ENCODE measurements at places on chromosomes 6 and 20.
A peak's percentile ranks its signal among the peaks of the same experiment; 100 is the strongest.

DNA sequence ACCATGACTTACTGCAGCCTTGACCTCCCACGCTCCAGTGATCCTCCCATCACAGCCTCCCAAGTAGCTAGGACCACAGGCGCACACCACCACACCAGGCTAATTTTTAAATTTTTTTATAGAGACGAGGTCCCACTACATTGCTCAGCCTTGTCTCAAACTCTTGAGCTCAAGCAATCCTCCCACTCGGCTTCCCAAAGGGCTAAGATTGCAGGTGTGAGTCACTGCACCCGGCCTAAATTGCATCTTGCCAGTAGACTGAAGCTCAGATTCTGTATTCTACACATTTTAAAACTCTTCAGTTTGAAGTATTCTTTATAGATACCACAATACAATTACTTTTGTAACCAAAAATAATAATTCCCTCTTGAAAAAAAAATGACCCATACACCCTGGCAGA lies 11.4 kb downstream of the NUDT3 start:
- DNase-seq = no peak
- no peaks in the 10 kb centered on the region for H3K36me3 ChIP-seq
- H3K27me3 ChIP-seq = no peaks in the 10 kb centered on the region
- peaks cover 6% of the 10 kb centered on the region for H3K4me1 ChIP-seq
- no peak overlapping the region for H3K27ac ChIP-seq

- H3K4me3 ChIP-seq = no peak overlapping the region
- peak overlapping the region; percentile 54 for H3K27ac ChIP-seq
- H3K36me3 ChIP-seq = no peaks in the 10 kb centered on the region
- no peak for DNase-seq
Observed at GRCh38 chr6:93196406-93196970, 222.9 kb downstream of the EPHA7 start.

DNA sequence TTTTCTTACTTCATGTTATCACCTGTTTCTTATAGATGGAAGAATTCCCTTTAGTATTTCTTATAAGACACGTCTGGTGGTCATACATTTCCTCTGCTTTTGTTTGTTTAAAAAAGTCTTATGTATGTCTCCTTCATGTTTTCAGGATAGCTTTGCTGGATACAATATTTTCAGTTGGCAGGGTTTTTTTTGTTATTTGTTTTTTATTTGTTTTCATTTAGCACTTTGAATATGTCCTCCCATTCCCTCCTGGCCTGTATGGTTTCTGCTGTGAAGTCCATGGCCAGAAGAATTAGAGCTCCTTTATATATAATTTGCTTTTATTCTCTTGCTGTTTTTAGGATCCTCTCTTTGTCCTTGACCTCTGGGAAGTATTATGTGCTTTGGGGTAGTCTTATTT lies 82.7 kb upstream of the RAB32 start:
- no peak for DNase-seq
- H3K4me1 ChIP-seq = no peaks in the 10 kb centered on the region
- H3K27me3 ChIP-seq = no peaks in the 10 kb centered on the region
- H3K4me3 ChIP-seq = no peak overlapping the region
- H3K36me3 ChIP-seq = no peaks in the 10 kb centered on the region

GRCh38 chr6:159852877-159853276 lies 37.9 kb upstream of the MAS1 start:
- no peak overlapping the region for H3K4me3 ChIP-seq
- no peaks in the 10 kb centered on the region for H3K36me3 ChIP-seq
- H3K27ac ChIP-seq = no peak overlapping the region
- peaks cover 27% of the 10 kb centered on the region for H3K27me3 ChIP-seq

- H3K4me3 ChIP-seq = no peak overlapping the region
- no peaks in the 10 kb centered on the region for H3K4me1 ChIP-seq
- H3K27me3 ChIP-seq = no peaks in the 10 kb centered on the region
- no peak for DNase-seq
- H3K27ac ChIP-seq = no peak overlapping the region
Observed at GRCh38 chr6:17638212-17638715, 38.2 kb downstream of the FAM8A1 start.

- peaks cover 1% of the 10 kb centered on the region for H3K27me3 ChIP-seq
- H3K4me3 ChIP-seq = no peak overlapping the region
- peaks cover 25% of the 10 kb centered on the region for H3K4me1 ChIP-seq
- no peak for DNase-seq
- H3K36me3 ChIP-seq = no peaks in the 10 kb centered on the region
- H3K27ac ChIP-seq = no peak overlapping the region
Observed at GRCh38 chr20:50283922-50284810, 93.5 kb downstream of the CEBPB start.

- H3K27me3 ChIP-seq = peaks cover 17% of the 10 kb centered on the region
- no peak overlapping the region for H3K4me3 ChIP-seq
- H3K36me3 ChIP-seq = no peaks in the 10 kb centered on the region
- H3K27ac ChIP-seq = no peak overlapping the region
- H3K4me1 ChIP-seq = peaks cover 2% of the 10 kb centered on the region
Observed at GRCh38 chr6:52243282-52243893, 912 bp downstream of the IL17F start.

DNA sequence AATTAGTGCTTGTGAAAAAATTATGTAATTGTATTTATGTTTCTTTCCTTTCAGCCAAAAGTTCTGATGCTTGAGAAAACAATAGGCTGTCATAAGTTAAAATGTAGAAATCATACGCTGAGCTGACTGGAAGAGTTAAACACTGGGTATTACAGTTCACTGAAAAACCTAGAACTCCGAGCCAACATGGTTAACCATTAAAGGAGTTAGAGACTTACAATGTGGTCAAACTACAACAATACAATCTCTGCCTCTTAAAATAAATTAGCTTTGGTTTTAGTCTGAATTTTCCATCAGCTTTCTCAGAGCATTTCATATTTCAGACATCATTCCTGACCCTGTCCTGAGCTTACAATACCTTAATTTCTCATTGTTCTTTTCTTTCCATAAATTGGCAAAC lies 91.0 kb downstream of the COL12A1 start:
- no peak overlapping the region for H3K27ac ChIP-seq
- no peaks in the 10 kb centered on the region for H3K27me3 ChIP-seq
- peaks cover 36% of the 10 kb centered on the region for H3K4me1 ChIP-seq
- no peak overlapping the region for H3K4me3 ChIP-seq

GRCh38 chr6:6711832-6712448 lies 123.4 kb downstream of the LY86 start:
- no peaks in the 10 kb centered on the region for H3K36me3 ChIP-seq
- H3K4me1 ChIP-seq = peaks cover 23% of the 10 kb centered on the region
- no peak overlapping the region for H3K27ac ChIP-seq
- no peak overlapping the region for H3K4me3 ChIP-seq
- peaks cover 7% of the 10 kb centered on the region for H3K27me3 ChIP-seq

GRCh38 chr6:168273441-168274036 lies 46.0 kb downstream of the DACT2 start:
- no peaks in the 10 kb centered on the region for H3K36me3 ChIP-seq
- H3K4me1 ChIP-seq = peaks cover 17% of the 10 kb centered on the region
- H3K27ac ChIP-seq = no peak overlapping the region
- no peak for DNase-seq
- peaks cover 43% of the 10 kb centered on the region for H3K27me3 ChIP-seq
- H3K4me3 ChIP-seq = no peak overlapping the region
